ENCODE measurements at places on chromosomes 7 and 10. TPM values are rescaled to one million over a fixed set of nuclear protein-coding genes. Genes with fewer than 3 reads are reported as not detected.

- DNase-seq = no peak
These were observed 59.8 kb downstream of the STK32C start for GRCh38 chr10:132247943-132248342.

GRCh38 chr7:134778941-134779740 is at the start of gene CALD1:
TSS of gene CALD1 (plus strand) at chr7:134779634. CDS start at chr7:134867734, 88,100 bp downstream.
- no peak for DNase-seq

DNA sequence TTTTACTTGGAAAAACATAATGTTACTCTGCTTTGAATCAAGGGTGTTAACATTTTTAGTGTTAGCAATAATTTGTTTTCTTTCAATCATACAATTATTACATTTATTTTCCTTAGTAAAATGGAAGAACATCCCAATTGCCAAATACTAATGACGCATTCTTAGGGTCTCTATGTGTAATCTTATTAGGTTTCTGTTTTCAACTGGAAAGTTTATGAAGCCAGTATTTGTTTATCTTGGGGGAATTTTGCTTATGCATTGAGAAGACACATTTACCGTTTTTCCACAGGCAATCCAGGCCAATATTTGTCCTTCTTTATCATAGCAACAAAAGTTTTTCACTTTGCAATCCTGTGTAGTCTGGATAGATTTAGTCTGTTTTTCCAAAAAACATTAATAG is 134.5 kb downstream of the CPED1 start:
- DNase-seq = no peak

- no peak for DNase-seq
These were observed 381.1 kb downstream of the SDK1 start for GRCh38 chr7:3682028-3682710.

- no peak for DNase-seq
These were observed 84.8 kb downstream of the FAM53B start for GRCh38 chr10:124659380-124659779.

DNA sequence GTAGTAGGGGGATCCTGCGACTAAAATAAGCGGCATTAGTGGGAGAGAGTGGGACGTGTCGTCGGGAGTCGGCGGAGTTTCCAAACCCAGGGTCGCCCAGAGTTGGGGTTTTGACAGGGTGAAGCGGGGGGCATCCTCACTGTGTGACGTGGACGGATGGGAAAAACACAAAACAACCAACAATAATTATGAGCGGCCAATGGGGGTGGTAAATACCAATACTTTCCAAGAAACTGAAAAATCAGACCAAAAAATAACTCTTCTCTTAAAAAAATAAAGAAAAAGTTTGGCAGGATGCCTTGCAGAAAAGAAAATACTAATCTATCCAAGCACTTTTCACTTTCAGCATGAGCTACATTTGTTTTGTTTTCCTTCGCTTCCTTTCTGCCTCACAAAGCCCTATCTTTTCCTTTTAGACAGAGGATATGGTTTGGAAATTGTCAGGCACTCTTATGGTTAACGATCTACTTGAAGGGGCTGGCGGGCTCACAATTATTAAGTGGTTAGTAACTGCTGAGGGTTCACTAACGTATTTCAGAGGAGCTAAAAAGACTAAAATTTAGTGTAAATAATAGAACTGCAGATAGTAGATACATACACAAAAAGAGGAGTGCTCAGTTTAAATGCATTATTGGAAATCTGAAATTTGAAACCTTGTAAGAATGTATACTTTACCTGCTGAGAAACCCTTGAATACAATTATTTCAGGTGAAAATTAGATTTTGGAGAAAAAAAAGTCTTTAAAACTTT is 802 bp upstream of the CDK6 start:
- no peak for DNase-seq

DNA sequence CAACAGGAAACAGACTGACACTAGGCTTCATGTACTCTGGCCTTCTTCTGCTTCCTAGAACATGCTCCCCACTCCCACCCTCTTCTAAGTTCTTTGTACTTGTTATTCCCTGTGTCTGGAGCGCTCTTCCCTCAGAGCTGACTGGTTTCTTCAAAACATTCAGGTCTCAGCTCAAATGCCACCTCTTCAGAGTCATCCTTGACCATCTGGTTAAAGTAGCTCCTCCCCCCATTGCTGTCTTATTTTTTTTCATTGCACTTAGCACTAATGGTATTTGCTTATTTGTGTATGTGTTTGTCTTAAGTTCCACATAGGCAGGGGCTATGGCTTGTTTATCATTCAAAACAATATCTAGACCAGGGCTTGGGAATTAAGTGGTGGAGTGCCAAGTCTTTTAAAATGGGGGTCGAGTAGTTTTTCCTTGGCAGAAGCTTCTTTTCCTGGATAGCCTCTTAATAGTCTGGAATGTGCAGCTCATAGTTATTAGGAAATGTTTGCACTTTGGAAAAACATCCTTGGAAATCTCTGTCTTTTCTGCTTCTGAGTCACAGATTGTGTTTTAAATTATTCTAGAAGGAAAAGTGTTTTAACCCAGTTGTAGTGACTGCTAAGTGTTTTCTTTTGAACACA is 60.0 kb downstream of the RALA start:
- no peak for DNase-seq

HHEX gene
- total RNA-seq = 3.2 TPM

TBC1D12 gene
- 5.5 TPM for total RNA-seq

TWIST1 gene
- total RNA-seq = 20.0 TPM
